Upper lobe of left lung (tissue), 6 donors: ENCODE measurements at places on chromosomes 3 and 15.

DNA sequence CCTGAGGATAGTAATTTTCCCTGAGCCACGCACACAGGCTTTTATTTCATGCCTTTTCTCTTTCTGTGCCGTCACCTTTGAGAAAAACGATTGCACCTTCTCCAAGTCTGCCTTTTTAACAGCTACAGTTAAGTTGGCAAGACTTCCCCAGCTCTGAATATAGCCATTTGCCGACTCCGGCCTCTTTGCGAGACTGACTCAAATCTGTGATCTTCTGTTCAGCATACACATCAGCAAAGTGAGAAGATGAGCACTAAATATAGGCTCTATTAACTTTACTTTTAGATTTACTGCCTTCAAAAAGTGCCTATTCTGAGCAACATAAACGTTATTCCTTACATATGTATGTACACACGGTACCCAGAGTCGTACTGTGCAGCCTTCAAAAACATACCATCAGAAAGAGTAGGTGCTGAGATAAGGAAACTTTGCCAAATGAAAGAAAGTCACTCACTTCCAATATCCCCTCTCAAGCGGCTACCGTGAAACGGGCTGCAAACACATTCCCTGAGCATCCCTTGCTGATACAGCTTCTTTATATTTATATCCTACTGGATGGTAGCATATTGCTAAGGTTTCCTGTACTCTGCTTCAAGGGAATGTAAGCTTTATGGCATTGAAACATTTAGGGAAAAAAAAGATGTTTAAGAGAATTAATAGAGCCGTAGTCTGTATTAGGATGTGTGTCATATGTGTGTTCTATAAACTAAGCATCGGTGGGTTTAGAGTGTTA lies 283.3 kb upstream of the TPRG1 start:
- no peak for DNase-seq

DNA sequence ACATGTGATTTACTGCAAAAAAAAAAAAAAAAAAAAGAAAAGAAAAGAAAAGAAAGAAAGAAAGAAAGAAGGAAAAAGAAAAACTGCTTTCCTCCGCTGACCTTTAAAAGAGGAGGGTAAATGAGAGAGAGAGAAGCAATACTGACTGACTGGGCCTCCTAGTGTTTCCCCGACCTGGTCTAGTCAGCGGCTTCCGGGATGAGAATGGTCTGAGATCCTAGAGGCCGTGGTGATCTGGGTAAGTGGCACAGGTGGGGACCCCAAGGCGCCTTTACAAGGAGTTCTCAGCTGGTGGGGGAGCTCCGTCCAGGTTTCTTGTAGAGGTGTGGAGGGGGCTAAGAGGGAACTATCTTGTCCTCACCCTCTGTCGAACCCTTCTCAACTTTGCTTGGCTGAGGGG lies 223.1 kb downstream of the MEIS2 start:
- DNase-seq = no peak

GRCh38 chr15:33115191-33115861 lies 79.2 kb downstream of the FMN1 start:
- no peak for DNase-seq

GRCh38 chr15:70669006-70669602 lies 94.3 kb downstream of the UACA start:
- DNase-seq = no peak

GRCh38 chr15:58257776-58258325 lies 119.7 kb downstream of the AQP9 start:
- DNase-seq = no peak

DNA sequence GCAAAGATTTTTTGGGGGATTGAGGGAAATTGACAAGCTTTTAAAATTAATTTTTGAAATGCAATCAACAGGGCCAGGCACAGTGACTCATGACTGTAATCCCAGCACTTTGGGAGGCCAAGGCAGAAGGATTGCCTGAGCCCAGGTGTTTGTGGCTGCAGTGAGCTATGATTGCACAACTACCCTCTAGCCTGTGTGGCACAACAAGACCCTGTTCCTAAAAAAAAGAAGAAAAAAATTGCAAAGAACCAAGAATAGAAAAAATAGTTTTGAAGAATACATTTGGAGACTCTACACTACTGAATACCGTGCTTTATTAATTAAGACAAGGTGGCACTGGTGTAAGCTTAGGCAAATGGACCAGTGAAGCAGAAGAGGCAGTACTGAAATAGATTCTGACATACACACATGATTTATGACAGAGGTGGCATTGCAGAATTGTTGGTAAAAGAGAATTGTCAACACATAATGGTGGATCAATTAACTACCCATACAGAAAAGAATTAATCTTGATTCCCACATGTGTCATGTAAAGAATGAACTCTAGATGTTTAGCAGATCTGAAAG lies 443.3 kb upstream of the ATP11B start:
- no peak for DNase-seq

GRCh38 chr15:90710436-90711027 lies 6.6 kb upstream of the BLM start:
- DNase-seq = no peak

DNA sequence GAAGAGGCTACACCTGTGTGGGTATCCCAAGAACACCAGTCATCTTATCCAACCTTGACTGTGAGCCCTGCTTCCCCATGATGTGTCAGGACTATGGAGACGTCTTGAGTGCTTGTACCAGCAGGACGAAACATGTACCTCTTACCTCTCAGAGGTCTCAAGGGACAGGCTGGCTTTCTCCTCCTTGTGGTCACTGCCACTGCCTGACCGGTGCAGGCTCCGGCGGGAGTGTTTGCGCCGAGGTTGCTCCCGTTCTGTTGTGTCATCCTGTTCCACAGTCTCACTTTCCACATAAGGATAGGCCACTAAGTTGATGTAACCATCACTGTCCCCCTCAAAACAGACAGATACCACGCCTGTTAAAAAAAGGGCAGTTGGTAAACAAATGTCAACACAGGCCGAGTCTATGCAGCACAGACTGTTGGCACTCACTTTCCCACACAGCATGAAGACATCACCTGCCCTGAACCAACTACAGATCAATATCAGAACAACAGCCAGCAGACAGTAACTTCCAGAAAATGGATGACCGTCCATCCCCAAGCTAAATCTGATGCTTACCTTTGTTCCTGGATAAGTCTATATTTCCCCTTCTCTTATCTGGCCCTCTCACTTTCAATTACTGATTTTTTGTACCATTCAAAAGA lies 14.4 kb upstream of the GMPPB start:
- DNase-seq = no peak

- no peak for DNase-seq
These were observed 45.9 kb upstream of the SEC61A1 start for GRCh38 chr3:128006061-128007032.

- DNase-seq = no peak
These were observed 16.6 kb downstream of the SPCS1 start for GRCh38 chr3:52722491-52722890.

DNA sequence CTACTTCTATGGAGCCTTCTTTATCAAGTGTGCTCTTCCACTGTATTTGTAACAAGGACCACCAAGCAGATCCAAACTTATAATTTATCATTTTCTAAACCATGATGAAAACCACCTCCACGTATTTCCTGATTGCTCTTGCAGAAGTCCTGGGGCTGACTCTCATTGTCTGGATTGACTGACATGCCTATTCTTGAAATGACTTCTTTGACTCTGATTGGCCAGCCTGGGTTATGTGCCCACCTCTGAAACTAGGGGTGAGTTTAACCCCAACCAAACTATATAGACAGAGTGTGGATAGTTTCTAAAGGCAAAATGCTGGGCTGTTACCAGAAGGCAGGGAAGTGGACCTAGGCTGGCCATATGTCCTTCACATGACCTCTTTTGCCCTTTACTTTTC lies 12.7 kb downstream of the TMPRSS7 start:
- no peak for DNase-seq

GRCh38 chr3:98577178-98577895 lies 16.1 kb downstream of the CPOX start:
- no peak for DNase-seq

GRCh38 chr15:42395838-42396237 lies 36.5 kb downstream of the CAPN3 start:
- no peak for DNase-seq

- DNase-seq = no peak
These were observed 29.2 kb upstream of the UMPS start for GRCh38 chr3:124700880-124701684.

GRCh38 chr3:103195216-103195615 lies 760.4 kb downstream of the ZPLD1 start:
- DNase-seq = no peak

GRCh38 chr3:170128259-170128976 lies 53.1 kb downstream of the PHC3 start:
- no peak for DNase-seq

GRCh38 chr15:73319460-73320245 lies 49.1 kb downstream of the HCN4 start:
- no peak for DNase-seq

- no peak for DNase-seq
These were observed 92.6 kb downstream of the XXYLT1 start for GRCh38 chr3:195178124-195178910.

DNA sequence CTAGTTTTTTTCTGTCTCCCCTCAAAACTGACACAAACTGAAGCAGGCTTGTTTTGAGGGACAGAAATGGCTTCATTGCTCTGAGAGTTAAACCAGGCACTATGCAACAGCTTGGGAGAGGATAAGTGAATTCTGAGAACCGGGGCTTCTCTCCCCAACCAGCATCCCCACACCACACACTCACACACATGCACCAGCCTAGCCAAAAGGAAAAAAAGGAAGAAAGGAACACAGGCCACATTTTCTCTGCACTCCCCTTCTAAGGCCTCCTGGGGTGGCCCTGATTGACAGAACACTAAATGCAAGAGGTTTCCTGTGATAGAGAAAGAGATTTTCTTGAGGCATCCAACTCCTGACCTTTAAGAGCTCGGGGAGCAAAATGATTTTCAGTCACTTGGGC lies 177.5 kb downstream of the TLE3 start:
- DNase-seq = no peak

GRCh38 chr3:38725726-38726419 lies 76.4 kb upstream of the SCN5A start:
- DNase-seq = no peak

- DNase-seq = no peak
These were observed 121.1 kb upstream of the ACP3 start for GRCh38 chr3:132196113-132196512.

DNA sequence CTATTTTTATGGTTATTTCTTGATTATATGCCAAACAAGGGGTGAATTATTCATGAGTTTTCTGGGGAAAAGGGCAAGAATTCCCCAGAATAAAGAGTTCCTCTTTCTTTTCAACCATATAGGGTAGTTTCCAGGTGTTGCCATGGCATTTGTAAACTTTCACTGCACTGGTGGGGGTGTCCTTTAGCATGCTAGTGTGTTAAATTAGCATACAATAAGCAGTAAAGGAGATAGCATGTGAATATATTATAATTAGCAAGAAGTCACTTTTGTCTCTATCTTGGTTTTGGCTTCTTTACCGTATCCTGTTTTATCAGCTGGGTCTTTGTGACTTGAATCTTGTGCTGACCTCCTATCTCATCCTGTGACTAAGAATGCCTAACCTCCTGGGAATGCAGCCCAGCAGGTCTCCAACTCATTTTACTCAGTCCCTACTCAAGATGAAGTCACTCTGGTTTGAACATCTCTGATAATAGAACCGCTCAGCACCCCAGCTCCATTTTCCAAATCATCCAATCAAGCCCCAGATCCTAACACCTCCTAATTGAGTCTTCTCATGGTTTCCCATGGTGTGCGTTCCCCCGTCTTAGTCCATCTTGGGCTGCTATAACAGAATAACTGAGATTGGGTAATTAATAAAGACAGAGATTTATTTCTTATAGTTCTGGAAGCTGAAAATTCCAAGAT lies 3.4 kb upstream of the SELENOT start:
- DNase-seq = no peak

- no peak for DNase-seq
These were observed 10.5 kb downstream of the ABI3BP start for GRCh38 chr3:100982710-100983109.

- DNase-seq = no peak
These were observed 134.5 kb upstream of the CCNL1 start for GRCh38 chr3:157294491-157294890.

- DNase-seq = no peak
These were observed 319.3 kb upstream of the SLCO3A1 start for GRCh38 chr15:91534235-91534634.

- no peak for DNase-seq
These were observed 31.8 kb downstream of the CYP8B1 start for GRCh38 chr3:42843713-42844411.

- no peak for DNase-seq
These were observed 84.5 kb downstream of the AQP9 start for GRCh38 chr15:58222679-58223078.

GRCh38 chr3:124118397-124118796 lies 126.5 kb upstream of the ROPN1 start:
- no peak for DNase-seq

DNA sequence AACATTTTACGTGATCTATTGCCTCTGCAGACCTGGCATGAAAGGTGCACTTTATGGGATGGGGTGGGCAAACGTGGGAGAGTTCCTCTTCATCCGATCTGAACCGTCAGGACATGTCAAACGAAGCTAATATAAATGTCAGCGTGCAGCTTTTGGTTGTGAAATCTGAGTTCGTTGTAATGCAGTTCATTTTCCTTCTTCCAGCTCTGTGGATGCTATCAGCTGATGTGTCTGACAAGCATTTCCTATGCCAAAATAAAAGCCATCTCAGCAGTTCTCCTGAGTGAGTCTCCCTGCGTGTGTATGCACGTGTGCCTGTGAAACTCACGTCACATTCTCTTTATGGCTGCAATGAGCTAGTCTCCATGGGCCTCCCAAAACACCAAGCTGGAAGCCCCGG lies 512.3 kb downstream of the MCTP2 start:
- no peak for DNase-seq

DNA sequence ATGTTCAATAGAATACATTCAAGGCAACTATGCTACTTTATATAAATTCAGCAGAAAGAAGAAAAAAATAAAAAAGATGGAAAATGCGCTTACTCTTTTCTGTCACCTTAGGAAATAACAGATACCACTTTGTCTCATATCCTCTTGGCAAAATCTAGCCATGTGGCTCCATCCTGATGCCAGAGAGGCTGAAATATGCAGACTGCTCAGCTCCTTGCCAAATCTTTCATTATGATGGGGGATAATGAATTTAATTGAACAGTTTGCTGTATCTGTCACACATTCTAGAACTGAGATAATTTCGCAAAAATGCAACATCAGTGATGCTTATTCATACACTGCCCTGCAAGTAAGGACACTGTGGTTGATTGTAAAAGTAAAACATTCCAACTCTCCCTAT lies 1081.5 kb downstream of the PLOD2 start:
- no peak for DNase-seq

DNA sequence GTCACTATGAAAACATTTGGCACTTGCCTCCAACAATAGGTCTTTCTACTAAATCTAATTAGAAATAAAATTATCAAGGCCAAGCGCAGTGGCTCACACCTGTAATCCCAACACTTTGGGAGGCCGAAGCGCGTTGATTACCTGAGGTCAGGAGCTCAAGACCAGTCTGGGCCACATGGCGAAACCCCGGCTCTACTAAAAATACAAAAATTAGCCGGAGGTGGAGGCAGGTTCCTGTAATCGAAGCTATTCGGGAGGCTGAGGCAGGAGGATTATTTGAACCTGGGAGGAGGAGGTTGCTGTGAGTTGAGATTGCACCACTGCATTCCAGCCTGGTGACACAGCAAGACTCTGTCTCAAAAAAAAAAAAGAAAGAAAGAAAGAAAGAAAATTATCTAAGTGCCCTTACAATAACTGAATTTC lies 1.6 kb upstream of the PLD1 start:
- no peak for DNase-seq

- DNase-seq = no peak
These were observed 24.7 kb downstream of the XPC start for GRCh38 chr3:14153663-14154062.
